ENCODE measurements at places on chromosomes 3 and 15. TPM values are rescaled to one million over a fixed set of nuclear protein-coding genes. Genes with fewer than 3 reads are reported as not detected.
A peak's percentile ranks its signal among the peaks of the same experiment; 100 is the strongest.

Gene SENP8
- 4.6 TPM for total RNA-seq

Gene ARPIN
- total RNA-seq, result 19.4 TPM

Gene ACOX2
- 27.3 TPM for total RNA-seq

Gene AP2M1
- 408 TPM for total RNA-seq

DNA sequence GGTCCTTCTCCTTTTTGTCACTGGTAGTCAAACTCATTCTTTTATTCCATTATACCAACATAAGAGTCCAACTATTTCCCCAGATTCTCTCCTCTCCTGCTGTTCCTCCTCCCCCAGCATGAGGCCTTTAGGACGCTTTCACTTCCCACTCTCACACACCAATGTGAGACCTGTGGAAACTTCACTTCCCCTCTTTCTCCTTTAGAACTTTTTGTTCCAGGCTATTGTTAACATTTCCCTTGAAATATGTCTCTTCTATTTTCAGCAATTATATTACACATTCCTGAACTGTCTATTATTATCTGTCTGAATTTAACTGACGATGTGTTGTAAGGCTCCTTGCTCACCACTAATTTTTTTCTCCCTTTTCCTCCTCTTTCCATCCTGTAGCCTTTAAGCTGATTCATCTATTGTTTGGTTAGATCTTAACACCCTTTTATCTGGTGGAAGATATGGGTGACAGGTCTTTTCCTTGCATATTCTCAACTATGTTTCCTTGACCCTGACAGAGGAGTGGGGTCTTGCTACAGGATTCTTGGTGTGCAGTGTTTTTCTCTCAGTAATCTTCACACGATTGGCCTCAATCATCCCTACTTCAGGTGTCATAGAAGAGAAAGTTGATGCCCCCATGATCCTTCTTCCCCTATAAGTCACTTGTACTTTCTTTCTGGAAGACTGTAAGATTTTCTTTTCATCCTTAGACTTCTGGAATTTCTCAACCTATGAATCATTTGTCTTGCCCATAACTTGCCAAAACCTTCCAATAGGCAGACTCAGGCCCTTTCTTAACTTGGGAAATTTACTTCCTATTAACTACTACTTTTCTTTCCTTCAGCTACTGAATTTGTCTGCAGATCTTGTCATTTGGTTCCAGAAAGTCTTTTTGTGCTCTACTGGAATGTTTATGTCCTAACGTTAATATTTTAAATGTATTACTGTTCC, 5.9 kb downstream of the CYP19A1 start:
- no peak overlapping the region for H3K27ac ChIP-seq
- peaks cover under 1% of the 10 kb centered on the region for H3K27me3 ChIP-seq
- no peak for DNase-seq
- H3K4me3 ChIP-seq, result no peak overlapping the region

DNA sequence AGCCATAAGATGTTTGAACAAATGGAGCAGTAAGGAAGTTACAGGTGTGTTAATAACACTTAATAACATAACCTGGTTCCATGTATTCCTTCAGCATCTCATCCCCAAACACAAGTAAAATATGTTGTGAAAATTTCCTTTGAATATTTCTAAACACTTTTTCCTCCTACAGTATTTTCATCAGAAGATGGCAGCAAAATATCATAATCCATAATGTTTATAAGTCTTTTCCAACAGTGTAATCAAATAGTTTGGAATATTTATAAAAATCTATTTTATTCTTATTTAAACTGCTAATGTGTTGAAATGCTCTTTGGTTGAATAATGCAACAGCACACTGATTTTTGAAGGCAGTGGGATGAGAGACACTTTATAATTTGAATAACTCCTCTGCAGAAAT, 1020.5 kb downstream of the OTOL1 start:
- H3K27me3 ChIP-seq, result no peaks in the 10 kb centered on the region
- H3K4me3 ChIP-seq, result no peak overlapping the region
- H3K36me3 ChIP-seq, result no peaks in the 10 kb centered on the region
- no peak for DNase-seq

DNA sequence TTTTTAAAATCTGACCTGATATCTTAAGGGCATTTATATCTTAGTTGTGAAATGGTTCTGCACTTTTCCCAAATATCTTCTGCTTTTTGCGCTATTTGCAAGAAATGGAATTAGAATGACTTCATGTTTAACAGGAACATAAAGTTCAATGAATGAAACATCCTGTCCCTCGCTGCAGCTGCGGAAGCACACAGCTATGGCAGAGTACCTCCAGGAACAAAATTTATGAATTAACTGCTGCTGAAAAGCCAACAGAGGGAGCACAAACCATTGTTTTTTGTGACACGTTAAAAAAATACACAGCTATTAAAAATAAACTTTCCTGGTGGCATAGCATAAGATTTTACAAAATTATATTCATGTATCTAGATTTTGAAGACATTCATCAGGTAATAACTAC, 404.4 kb upstream of the MDFIC2 start:
- no peak overlapping the region for H3K27ac ChIP-seq
- peak; percentile 71 for DNase-seq
- no peak overlapping the region for H3K4me3 ChIP-seq
- no peaks in the 10 kb centered on the region for H3K36me3 ChIP-seq
- H3K27me3 ChIP-seq, result no peaks in the 10 kb centered on the region

- H3K36me3 ChIP-seq, result no peaks in the 10 kb centered on the region
- DNase-seq, result no peak
- H3K4me3 ChIP-seq, result no peak overlapping the region
- no peaks in the 10 kb centered on the region for H3K27me3 ChIP-seq
Observed at GRCh38 chr15:59941612-59942011, 62.5 kb upstream of the FOXB1 start.

DNA sequence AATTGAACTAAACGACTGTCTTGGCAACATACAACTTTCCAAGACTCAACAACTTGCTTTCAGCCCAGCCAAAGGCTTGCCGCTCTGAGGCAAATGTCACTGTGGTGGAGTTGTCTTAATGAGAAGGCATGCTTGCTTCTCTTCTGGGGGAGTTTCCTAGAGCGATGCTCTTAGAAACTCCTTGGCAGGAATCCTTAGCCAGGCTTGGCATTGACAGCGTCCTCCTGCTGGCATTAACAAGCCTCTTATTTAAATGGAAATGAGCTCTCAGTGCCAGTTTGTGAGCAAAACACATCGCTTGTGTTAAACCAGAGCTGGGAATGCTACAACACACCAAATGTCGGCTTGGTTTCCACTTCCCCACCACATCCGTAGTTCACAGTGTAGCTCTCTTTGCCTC, 265.5 kb upstream of the TPRG1 start:
- H3K27ac ChIP-seq, result no peak overlapping the region
- no peaks in the 10 kb centered on the region for H3K4me1 ChIP-seq
- no peak for DNase-seq
- no peak overlapping the region for H3K4me3 ChIP-seq
- no peaks in the 10 kb centered on the region for H3K36me3 ChIP-seq
